ENCODE measurements at places on chromosomes 5 and 9.

DNA sequence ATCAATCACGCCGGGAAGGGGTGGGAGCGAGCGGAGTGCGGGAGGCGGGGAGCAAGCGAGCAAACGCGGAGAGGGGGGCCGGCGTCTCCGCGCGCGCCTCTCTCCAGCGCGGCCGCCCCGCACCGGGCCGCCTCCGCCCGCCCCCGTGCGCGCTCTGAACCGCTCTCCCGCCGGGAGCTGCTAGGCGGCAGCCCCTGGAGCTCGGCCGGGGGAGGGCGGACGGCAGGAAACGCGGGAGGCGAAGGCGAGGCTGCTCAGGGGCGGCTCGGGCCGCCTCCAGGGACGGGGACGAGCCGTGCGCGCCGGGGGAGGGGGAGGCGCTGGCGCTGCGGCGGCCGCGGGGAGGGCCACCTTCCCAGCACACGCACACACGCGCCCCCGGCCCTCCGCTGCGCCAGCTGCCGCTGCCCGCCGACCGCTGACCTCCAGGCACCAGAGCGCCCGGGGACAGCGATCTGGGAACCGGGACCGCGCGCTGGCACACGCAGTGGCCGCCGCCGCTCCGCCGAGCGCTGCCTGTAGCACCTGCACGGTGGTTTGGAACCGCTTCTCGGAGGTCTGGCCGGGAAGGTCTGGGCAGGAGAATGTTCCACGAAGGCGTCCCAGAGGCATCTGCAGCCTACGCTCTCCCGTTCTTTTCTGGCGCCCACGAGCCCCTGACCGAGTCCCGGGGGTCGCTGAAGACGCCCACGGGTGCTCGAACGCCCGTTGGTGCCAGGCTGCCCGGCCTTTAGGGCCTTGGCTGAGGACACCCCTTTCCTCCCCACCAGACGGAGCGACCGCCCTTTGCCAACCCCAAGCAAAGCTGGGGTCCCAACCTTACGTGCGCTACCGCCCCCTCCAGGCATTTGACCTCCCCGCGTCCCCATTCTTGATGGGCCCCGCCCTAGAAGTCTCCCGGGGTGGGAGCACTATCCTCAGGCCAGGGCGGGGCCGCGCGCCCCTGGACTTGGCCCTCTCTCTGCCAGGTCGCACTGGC lies at the start of gene GABBR2:
Gene GABBR2, minus strand, starts transcription at position 3 of the 979 bp plus-strand sequence. CDS start 198 bp downstream, outside the sequence.
- no peaks in the 10 kb centered on the region for H3K36me3 ChIP-seq
- H3K4me3 ChIP-seq: peak within 1 kb of the TSS; percentile 60
- H3K4me1 ChIP-seq: peaks cover 7% of the 10 kb centered on the region
- peaks cover 70% of the 10 kb centered on the region for H3K27me3 ChIP-seq
- no peak within 1 kb of the TSS for H3K27ac ChIP-seq

- no peaks in the 10 kb centered on the region for H3K36me3 ChIP-seq
- peak overlapping the region; percentile 53 for H3K27ac ChIP-seq
- no peaks in the 10 kb centered on the region for H3K4me1 ChIP-seq
- H3K4me3 ChIP-seq: no peak overlapping the region
- DNase-seq: no peak
- H3K27me3 ChIP-seq: no peaks in the 10 kb centered on the region
Measured at GRCh38 chr9:98997604-98998003, 53.9 kb downstream of the COL15A1 start.

DNA sequence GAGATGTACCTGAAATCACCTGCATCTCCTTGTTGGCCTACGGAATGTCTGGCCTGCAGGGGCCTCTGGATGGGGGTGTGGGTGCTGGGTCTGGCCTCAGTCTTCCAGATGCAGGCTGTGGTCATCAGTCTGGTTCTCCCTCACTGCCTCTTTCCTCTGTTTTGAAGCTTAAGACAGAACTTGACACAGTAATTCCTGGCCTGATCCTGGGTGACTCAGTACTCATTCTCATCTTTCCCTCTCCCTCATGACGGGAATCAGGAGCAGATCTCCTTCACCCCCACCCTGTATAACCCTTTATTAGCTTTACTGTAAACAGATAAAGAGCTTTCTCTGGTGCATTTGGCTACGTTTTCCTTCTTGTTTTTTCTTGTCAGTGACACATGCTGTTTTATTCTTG lies 89.3 kb upstream of the ADAMTS16 start:
- no peaks in the 10 kb centered on the region for H3K4me1 ChIP-seq
- H3K36me3 ChIP-seq: no peaks in the 10 kb centered on the region
- no peaks in the 10 kb centered on the region for H3K27me3 ChIP-seq
- no peak for DNase-seq
- H3K4me3 ChIP-seq: no peak overlapping the region

GRCh38 chr5:6484899-6485298 lies 36.2 kb downstream of the UBE2QL1 start:
- no peaks in the 10 kb centered on the region for H3K36me3 ChIP-seq
- no peak for DNase-seq
- no peak overlapping the region for H3K27ac ChIP-seq
- no peak overlapping the region for H3K4me3 ChIP-seq

- H3K36me3 ChIP-seq: no peaks in the 10 kb centered on the region
- H3K27ac ChIP-seq: peak overlapping the region; percentile 87
- no peaks in the 10 kb centered on the region for H3K4me1 ChIP-seq
- DNase-seq: no peak
- H3K27me3 ChIP-seq: no peaks in the 10 kb centered on the region
Measured at GRCh38 chr5:137888466-137888862, 793 bp upstream of the PKD2L2 start.

DNA sequence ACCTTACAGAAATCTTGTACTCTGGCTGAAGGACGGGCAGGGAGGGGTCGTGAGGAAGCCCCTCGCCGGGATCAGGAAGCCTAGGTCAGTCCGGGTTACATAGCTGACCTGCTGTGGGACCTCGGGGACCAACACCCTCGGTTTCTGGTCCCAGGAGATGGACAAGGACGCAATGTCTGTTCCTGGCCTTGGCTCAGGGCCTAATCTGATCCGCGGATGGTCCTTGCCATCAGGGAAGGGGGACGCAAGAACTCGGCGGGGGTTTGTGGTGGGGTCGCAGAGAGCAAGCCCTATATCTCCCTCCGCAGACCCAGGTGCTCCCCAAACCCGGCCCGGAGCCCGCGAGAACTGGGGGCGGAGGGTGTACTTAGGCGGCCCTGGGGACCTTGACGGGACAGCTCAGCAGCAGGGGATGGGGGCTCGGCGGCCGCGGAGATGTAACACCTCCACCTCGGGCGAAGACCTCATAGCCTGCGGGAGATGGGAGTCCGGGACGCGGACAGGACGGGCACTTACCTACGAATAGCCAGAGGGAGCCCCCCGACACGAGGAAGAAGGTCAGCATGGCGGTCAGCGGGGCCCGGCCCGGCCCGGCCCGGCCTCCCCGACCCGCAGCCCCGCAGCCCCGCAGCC lies 353 bp downstream of the ACSL6 start:
- H3K27ac ChIP-seq: no peak overlapping the region
- H3K27me3 ChIP-seq: peaks cover 14% of the 10 kb centered on the region
- H3K4me1 ChIP-seq: no peaks in the 10 kb centered on the region

DNA sequence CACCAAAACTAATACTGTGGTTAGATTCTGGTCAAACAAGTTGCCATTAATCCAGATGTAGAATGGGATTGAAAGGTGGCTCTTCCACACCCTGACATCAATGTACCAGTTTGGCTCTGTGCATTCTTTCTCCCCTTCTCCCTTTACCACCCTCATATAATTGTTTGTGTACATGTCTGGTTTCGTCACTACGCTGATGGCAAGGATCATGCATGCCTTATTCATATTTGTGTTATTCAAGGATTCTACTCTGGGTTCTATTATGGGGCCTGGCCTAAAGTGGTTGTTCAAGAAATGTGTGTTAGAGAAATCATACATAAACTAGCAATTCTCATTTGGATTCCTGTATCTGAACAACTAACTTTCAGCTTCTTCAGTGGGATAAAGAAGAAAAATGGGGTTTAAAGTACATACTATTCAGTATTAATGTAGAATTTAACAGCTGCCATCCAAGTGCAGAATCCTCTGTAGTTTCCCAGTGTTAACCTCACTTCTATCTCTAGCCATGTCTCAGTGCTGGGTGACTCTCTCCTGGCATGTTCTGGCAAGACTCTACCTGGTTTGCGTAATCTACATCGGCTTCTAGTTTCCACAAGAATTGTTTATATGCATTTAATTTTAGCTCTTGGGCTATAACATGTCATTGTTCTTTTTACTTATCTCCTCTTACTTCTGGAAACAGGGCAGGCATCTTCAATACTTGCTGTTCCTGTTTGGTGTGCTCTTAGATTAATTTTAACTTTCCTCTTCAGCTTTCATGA lies 27.9 kb upstream of the CDKN2B start:
- no peaks in the 10 kb centered on the region for H3K27me3 ChIP-seq
- H3K4me1 ChIP-seq: no peaks in the 10 kb centered on the region
- no peak for DNase-seq
- no peak overlapping the region for H3K27ac ChIP-seq
- H3K36me3 ChIP-seq: no peaks in the 10 kb centered on the region
- no peak overlapping the region for H3K4me3 ChIP-seq

DNA sequence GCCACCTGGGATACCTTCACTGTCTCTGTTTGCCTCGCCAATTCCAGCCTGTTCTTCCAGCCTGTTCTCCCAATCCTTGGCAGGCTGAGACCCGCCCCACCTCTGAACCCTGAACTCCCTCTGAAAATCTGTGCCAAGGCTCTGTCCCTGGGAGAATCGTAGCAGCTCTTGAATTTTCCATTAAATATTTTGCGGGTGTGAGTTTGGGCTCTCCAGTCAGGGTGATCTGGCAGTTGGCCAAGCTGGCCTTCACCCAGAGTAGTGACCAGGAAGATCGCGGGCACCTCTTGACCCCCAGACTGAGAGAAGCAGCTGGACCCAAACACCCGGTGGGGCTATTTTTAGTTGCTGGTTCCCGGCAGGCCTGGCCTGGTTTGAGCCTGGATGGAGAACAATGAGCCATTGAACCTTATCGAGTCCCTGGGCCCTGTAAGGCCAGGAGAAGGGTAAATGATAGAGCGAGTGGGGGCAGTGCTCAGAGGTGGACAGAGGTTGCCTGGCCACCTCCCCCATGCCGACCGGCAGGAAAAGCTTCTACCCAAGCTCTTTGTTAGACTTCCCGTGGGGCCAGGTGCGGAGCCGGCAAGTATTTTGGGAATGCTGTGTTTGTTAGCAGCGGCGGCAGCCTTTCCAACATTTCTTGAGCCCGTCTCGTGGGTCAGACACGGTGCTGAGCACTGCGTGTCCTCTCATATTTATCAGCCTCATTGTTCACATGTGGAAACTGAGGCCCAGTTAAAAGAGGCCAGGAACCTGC lies 146.2 kb downstream of the RGS3 start:
- no peaks in the 10 kb centered on the region for H3K36me3 ChIP-seq
- peaks cover 8% of the 10 kb centered on the region for H3K4me1 ChIP-seq
- peak overlapping the region; percentile 35 for H3K4me3 ChIP-seq

DNA sequence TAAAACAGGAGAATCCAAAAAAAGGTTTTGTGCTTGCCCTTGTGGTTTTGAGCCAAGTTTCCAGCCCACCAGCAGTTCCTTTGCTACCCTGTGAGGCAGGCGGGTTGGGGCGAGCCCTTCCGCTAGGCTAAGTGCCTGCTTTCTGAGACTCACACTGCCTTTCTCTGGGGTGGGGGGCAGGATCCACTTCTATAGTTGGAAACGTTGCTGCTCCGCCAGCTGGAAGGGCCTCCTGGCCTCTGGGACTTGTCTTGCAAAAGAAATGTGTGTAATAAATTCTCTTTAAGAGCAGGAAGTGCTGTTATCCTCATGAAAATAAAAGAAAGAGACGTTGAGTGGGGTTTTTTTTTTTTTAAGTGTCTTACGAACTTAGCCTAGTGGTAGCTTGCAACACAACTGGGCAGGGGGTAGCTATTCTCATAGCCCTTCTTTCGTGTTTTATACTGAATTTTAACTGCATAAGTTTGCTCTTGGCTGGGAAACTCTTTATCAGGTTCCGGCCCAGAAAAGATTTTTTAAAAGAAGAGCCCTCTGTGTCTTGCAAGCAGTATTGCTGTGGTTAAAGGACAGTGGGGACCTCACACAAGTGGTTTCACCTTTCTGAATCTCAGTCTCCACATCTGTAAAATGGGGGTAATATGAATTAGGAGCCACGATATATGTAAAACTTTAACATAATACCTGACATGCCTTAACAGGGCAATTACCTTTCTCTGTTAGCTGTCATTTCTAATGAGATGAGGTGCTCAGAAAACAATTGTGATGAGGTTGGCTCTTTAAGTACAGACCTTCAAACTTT lies 19.8 kb downstream of the JADE2 start:
- no peak overlapping the region for H3K27ac ChIP-seq
- no peak for DNase-seq
- no peak overlapping the region for H3K4me3 ChIP-seq

- peaks cover 7% of the 10 kb centered on the region for H3K27me3 ChIP-seq
- H3K27ac ChIP-seq: no peak overlapping the region
- H3K4me1 ChIP-seq: peaks cover 18% of the 10 kb centered on the region
- DNase-seq: no peak
- peak overlapping the region; percentile 34 for H3K4me3 ChIP-seq
Measured at GRCh38 chr5:673161-673830, 19.9 kb downstream of the TPPP start.

GRCh38 chr5:76545184-76545583 lies 78.0 kb downstream of the F2RL2 start:
- H3K4me1 ChIP-seq: no peaks in the 10 kb centered on the region
- no peak overlapping the region for H3K4me3 ChIP-seq
- no peaks in the 10 kb centered on the region for H3K36me3 ChIP-seq
- H3K27me3 ChIP-seq: no peaks in the 10 kb centered on the region

DNA sequence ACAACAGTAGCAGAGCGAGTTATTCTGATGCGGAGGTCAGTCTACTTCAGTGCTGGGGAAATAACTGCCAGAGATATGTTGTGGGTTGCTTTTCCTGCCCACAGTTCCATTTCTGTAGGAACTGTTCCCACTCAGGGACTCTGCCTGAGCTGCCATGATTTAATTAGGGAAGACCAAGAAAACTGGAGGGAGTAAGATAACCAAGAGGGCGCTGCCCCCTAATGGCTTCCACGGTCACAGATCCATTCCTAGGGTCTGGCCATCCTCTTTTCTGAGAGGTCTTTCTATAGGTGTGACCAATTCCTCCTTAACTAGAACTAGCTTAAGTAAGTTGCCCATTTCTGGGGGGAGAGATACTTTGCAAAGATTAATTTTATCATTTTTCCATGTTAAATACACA lies 125.9 kb downstream of the APBA1 start:
- DNase-seq: no peak
- no peak overlapping the region for H3K4me3 ChIP-seq
- H3K27ac ChIP-seq: no peak overlapping the region
